ENCODE measurements at places on chromosomes 4 and X.

DNA sequence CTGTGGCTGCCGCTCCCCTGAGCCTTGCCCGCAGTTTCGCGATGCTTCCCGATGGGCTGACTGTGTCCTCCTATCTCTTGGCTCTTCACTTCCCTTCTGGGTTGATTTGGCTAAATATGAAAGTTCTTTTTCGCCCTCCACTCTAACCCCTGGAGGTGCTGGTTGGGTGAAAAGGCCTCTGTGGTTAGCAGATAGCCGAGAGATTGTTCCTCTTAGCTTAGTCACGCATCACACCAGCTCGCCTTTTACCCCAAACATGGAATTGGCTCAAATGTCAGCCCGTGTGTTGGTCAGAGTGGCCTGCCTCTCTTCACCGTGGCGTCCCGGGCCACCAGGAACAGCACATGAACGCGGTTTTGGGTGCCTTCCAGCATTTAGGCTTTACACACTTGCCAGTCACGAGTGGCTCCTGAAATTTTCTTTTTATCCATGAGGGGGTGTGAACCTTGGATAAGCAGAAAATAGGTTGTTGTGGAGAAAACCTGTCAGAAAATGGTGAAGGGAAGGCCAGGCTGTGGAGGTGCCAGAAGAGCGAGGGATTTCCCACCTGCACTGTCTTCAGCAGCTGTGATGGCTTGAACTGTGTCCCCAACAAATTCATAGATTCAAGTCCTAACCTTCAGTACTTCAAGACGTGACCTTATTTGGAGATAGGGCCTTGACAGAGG is 8.9 kb downstream of the CLCN4 start:
- no peak for DNase-seq

- no peak for DNase-seq
Measured at GRCh38 chr4:148029781-148030180, 297.9 kb downstream of the ARHGAP10 start.

GRCh38 chr4:8387194-8387593 is 53.3 kb downstream of the ACOX3 start:
- no peak for DNase-seq

DNA sequence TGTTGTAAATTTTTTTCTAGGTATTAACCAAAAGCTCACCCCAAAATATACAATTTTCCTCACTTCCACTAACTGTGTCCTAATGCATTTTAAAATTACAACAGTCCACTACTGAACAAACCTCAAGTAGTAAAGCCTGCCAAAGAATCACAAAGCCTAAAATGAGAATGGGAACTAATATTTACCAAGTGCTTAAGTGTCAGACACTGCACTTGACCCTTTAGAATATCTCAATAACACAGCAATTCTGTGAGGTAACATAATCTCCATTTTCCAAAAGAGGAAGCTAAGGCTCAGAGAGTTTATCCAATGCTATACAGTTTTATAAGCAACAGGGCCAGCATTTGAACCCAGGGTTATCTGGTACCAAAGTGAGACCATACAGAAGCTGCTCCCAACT is 4.9 kb downstream of the SLC9A7 start:
- no peak for DNase-seq

DNA sequence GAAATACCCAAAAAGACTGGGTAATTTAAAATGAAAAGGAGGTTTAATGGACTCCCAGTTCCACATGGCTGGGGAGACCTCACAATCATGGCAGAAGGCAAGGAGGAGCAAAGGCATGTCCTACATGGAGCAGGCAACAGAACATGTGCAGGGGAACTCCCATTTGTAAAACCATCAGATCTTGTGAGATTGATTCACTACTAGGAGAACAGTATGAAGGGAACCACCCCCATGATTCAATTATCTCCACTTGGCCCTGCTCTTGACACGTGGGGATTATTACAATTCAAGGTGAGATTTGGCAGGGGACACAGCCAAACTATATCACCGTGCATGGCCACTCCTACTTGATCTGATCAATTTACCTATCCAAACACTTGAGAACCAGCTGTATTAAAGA is 131.5 kb upstream of the LDB2 start:
- no peak for DNase-seq

DNA sequence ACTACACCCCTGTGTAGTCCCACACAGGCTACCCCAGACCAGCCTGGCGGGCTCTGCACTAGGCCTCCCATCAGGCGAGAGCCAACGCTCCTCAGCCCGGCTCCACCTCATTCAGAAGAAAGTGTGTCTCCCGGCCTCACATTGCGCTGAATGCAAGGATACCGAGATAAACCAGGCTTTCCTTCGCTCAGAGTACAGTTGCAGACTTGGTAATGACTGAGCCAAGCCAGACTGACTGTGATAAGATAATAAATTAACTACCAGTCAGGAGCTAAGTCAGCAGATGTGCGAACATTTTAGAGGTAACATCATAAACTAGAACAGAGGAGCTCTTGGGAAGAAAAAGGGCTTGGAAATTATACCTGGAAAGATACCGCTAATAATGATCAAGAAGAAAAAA is 397.6 kb downstream of the TRIML1 start:
- DNase-seq, result no peak

- DNase-seq, result no peak
Measured at GRCh38 chr4:73525611-73526010, 44.1 kb downstream of the AFM start.

- no peak for DNase-seq
Measured at GRCh38 chr4:174040287-174040686, 243.2 kb downstream of the FBXO8 start.

DNA sequence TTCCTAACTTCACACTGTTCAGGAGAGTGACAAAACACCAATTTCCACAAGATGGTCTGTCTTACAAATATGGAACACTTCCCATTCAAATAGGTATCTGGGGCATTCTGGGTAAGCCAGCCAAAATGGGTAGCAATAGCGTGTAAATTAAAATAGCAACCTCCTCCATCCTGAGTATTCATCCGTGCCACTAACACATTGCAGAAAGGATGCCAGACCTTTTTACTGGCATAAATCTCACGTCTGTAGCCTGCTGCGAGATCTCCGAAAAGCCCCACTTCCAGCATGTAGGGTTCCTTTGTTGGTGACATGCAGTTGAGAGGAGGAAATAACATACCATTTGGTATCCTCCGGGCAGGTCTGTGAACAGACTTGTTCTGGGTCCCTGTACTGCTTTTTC is 52.7 kb upstream of the RAI2 start:
- DNase-seq, result no peak

DNA sequence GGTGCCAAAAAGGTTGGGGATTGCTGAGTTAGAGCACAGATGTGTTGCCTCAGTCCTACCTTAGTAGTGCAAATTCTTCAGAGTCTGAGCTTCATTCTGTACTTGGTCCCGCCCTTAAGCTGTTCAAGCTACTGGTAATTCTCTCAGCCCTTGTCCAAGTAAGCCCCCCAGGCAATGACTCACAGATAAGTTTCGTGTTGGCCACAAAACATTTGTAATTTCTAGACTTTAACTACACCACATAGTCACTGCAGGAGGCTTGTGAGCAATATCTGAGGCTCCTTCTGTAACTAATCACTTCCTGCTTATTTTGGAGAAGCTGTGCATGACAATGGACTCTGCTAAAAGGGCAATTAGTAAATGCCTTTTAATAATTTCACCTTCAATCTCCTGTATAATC is 1420.5 kb downstream of the PCDH7 start:
- no peak for DNase-seq

DNA sequence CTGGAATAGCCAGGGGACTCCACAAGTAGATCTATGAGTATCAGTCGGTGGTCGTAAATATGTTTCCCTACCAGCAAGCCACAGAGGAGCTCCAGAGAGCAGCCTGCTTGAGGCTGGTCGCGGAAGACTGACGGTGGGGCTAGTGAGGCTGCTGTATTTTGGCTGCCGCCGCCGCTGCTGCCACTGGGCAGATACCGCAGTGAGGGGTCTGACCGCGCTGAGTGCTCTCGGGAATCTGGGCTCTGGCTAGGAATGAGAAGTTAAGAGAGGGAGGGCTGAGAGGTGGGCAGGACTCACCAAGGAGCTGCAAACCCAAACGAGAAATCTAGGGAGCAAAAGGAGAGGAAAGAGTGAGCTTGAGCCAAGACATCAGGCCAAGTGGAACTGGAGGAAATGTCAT is at the start of gene EXOC1L:
EXOC1L (plus strand) TSS at position 157 of the 400 bp plus-strand sequence; CDS start at position 394, 237 bp downstream.
- DNase-seq, result no peak

- DNase-seq, result no peak
Measured at GRCh38 chr4:82500435-82501153, 61.2 kb downstream of the TMEM150C start.

GRCh38 chr4:145171911-145172310 is 8.5 kb downstream of the OTUD4 start:
- DNase-seq, result no peak

DNA sequence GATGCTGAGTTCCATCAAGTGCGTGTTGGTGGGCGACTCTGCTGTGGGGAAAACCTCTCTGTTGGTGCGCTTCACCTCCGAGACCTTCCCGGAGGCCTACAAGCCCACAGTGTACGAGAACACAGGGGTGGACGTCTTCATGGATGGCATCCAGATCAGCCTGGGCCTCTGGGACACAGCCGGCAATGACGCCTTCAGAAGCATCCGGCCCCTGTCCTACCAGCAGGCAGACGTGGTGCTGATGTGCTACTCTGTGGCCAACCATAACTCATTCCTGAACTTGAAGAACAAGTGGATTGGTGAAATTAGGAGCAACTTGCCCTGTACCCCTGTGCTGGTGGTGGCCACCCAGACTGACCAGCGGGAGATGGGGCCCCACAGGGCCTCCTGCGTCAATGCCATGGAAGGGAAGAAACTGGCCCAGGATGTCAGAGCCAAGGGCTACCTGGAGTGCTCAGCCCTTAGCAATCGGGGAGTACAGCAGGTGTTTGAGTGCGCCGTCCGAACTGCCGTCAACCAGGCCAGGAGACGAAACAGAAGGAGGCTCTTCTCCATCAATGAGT is 46.6 kb downstream of the RHOH start:
- no peak for DNase-seq

DNA sequence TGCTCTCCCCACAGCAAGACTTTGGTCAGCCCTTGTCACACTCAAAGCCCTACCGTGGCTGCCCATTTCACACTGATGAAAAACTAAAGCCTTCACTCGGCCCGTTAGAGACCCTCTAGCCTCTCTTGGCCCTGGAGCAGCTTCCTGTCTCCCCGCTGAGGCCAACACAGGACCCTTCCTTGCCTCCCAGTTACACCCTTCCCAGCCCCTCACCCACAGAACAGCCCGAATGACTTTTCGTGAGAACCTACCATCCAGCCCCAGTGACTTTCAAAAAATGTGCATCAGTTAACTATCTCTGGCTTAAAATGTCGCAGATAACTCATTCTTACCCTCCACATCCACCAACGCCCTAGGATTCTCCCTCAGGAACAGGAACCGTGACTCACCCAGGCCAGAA is 756 bp upstream of the TAF9B start:
- no peak for DNase-seq

GRCh38 chr4:122663814-122664610 is 43.1 kb upstream of the IL21 start:
- no peak for DNase-seq

GRCh38 chrX:111035991-111036390 is 60.0 kb upstream of the PAK3 start:
- DNase-seq, result no peak

- no peak for DNase-seq
Measured at GRCh38 chrX:19902110-19902509, 14.7 kb upstream of the SH3KBP1 start.

- DNase-seq, result no peak
Measured at GRCh38 chrX:39144323-39144722, 343.1 kb downstream of the MID1IP1 start.

All from GM12892 (cell line).